ENCODE measurements at places on chromosomes 5 and 9.

GRCh38 chr5:172420235-172420939 lies 33.9 kb downstream of the SH3PXD2B start:
- ATAC-seq, result peak; percentile 85

GRCh38 chr5:9726931-9727330 lies 96.8 kb upstream of the TAS2R1 start:
- no peak for ATAC-seq

DNA sequence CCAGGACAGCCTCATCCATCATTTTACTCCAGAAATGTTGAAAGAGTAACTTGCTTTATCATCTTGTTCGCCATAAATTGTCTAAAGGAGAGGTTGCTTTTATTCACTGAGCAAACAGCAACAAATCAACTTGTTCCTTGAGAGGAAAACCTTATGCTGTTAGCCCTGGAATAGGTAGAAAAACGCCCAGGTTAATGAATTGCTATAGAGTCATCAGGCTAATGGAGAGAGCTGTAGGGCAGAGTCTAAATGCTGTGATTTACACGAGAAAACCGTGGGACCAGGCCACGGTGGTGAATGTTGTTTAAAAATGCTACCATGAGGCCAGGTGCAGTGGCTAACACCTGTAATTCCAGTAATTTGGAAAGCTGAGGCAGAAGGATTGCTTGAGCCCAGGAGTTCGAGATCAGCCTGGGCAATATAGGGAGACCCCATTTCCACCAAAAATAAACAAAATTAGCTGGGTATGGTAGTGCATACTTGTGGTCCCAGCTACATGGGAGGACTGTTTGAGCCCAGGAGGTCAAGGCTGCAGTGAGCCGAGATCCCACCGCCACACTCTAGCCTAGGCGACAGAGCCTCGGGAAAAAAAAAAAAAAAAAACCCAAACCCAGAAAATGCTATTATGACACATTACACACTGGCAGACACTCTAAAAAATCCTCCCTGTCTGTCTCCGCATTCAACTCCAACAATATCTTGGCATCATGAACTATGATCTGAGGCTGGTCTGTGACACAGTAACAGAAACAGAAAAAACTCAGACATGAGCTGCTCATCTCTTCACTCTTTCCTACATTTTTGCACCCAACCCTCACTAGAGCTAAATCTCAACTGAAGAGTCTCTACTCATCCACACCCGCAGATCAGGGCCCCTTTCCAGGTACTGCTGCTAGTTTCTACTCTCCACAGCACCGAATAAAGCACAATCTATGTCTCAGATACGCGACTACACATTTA lies 118.6 kb upstream of the RETREG1 start:
- no peak for ATAC-seq

GRCh38 chr5:125376059-125376641 lies 629.7 kb upstream of the ZNF608 start:
- no peak for ATAC-seq

- no peak for ATAC-seq
Observed at GRCh38 chr5:141100243-141100805, at the start of gene PCDHB3. TSS of gene PCDHB3 (plus strand) at chr5:141100473. CDS start at chr5:141100650, 177 bp downstream.

DNA sequence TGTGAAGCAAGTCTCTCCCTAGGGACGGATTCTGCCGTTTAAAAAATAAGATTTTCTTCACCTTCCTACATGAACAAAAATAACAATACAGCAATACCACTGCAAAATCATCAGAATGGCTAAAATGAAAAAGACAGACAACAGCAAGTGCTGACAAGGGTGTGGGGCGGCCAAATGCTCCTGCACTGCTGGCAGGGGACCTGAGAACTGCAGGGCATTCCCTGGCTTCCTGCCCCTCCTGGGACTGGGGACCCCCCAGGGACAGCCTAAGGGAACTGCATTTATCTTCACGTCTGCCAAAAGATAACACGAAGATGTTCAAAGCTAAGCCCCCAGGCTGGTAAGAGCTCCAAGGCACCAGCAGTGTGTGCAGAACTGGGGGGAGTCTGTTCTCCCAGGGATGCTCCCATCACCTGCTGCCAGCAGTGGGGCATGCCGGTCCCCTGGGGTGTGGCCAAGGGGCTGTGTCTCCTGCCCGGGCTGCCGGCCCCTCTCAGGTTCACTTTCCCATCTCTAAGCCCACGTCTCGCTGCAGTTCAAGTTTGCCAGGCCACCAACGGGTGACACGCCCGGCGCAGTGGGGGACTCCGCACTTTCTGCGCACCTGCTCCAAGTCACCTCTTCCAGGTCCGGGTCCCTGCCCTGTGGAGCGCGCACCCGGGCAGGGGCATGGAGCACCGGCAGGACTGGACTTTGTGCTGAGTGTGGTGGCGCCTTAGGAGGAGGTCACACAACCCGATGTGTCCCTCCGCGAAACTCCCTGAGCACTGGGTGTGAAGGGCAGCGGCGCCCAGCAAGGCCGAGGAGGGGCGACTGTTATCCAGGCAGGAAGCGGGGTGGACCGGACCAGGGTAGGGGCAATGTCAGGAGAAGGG lies 4.5 kb upstream of the EGFL7 start:
- ATAC-seq, result no peak

DNA sequence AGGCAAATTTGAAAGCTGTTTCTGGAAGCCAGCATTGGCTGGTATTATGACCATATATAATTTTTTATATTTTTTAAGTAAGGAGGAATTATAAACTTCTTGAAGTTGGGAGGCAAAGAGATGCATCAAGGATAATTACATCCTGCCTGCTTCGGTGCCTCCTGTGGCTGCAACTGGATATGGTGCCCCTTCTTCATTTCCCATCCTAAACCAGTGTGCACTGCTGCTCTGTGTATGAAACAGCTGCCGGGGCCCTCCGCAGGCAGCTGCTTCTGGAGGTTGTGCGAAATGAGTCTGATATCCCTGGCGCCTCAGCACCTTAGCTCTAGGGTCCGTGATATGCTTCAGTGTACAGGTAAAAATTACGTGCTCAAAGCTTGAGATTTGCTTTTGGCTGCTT lies 304.2 kb downstream of the ENC1 start:
- ATAC-seq, result no peak

DNA sequence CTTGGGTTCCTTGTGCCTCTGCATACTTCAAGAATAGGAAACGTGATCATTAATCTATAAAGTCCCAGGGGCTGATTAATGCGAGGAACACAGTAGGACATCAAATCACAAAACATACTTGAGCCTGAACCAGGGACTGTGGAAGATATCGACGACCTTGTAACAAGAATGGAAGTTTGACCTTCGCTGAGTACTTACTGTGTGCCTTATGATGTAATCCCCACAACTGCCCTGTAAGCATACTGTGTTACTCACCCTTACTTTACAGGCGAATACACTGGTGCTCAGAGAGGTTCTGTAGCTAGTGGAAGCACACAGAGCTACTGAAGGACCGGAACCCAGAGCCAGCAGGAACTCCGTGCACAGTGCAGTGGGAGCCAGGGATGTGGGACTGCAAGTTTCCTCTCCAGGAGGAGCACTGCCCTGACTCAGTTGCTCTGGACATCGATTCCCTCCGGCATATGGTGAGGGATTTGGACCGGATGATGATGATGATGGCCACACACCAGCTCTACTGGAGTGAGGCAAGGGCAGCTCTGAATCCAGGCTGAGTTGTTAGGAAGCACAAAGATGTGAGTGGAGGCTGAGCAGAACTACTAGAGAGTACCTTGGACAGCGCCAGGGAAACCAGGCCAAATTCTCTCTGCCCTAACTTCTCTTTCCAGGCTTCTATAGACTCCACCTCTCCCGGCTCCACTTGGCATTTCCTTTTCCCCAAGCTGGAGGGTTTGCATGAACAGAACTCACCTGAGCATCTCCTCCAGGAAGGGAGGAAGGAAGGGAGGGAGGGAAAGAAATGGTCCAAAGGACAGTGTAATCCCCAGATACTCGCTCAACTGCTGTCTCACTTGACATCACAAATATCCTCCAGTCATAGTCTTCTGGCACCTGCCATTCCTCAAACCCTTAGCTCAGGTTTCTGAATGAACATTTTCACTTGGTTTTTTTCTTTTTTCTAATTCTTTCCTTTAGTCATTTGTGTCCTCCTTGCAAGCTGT lies 1.5 kb upstream of the GABBR2 start:
- ATAC-seq, result no peak

- no peak for ATAC-seq
Observed at GRCh38 chr9:108166519-108166918, 677.0 kb upstream of the KLF4 start.

GRCh38 chr9:121861501-121862180 lies 210.2 kb downstream of the DAB2IP start:
- ATAC-seq, result peak; percentile 50

GRCh38 chr5:8749556-8749955 lies 796.3 kb downstream of the SEMA5A start:
- no peak for ATAC-seq

GRCh38 chr5:138752951-138753793 lies at the start of gene CTNNA1:
TSS of gene CTNNA1 (plus strand) at chr5:138753425. CDS start at chr5:138781925, 28,500 bp downstream.
- ATAC-seq, result peak; percentile 88

- peak; percentile 79 for ATAC-seq
Observed at GRCh38 chr5:13276156-13276555, 668.3 kb downstream of the DNAH5 start.

- ATAC-seq, result no peak
Observed at GRCh38 chr9:105468875-105469274, 21.0 kb downstream of the FSD1L start.

GRCh38 chr5:35852084-35852734 lies 4.5 kb upstream of the IL7R start:
- no peak for ATAC-seq

DNA sequence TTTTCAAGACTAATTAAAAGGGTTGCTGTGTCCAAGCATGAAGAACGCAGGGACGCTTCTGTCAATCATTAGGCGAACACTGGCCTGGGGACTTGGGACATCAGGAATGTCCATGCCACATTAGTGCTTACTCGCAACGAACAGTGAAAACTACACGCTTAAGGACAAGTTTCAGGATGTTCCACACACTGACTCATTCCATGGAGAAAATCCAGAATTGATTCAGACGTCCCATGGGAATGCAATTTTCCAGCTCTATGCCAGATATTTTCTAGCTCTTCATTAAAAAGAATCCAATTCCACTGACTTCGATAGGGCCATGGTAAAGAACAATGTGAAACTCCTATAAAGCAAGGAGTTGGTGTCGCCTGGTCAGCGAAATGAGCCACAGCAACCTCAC lies 98.2 kb downstream of the CAMSAP1 start:
- ATAC-seq, result no peak

- ATAC-seq, result no peak
Observed at GRCh38 chr5:9166202-9167112, 379.4 kb downstream of the SEMA5A start.

GRCh38 chr9:137136881-137137607 lies 1.9 kb upstream of the GRIN1 start:
- no peak for ATAC-seq

GRCh38 chr5:134567641-134568336 lies 42.3 kb downstream of the JADE2 start:
- ATAC-seq, result peak; percentile 15

GRCh38 chr9:84226126-84226525 lies 114.4 kb downstream of the SLC28A3 start:
- ATAC-seq, result no peak

DNA sequence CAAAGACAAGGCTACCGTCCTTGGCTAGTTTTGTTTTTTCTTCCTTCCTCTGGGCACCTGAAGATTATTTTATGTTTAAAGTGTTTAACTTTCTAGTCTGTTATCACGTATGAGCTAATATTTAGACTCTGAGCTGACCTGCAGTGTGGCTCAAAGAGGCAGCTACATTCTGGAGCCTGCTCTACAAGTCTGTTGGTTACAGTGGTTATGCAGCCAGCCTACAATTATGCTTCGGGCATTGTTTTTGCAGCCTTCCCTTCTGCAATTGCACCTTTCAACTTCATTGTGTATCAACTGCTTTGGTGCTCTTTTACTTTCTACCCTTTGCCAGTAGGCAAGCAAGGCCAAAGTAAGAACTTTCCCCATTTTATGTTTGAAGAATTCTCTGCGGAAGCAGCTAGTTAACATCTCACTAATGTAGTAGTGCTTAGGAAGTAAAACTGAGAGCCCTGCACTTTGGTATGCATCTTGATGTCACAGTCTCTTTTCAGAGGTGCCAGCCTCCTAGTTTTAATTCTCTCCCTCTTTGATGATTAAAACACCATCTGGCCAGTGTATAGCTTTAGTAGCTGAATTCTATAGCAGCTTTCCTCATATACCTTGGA lies 322.1 kb downstream of the FAM170A start:
- ATAC-seq, result no peak

Measured in esophagus mucosa (tissue), 1 donor.